ENCODE measurements at places on chromosomes 3 and 15.
A peak's percentile ranks its signal among the peaks of the same experiment; 100 is the strongest.

- DNase-seq: peak; percentile 84
These were observed 65.6 kb downstream of the RHCG start for GRCh38 chr15:89430530-89431341.

DNA sequence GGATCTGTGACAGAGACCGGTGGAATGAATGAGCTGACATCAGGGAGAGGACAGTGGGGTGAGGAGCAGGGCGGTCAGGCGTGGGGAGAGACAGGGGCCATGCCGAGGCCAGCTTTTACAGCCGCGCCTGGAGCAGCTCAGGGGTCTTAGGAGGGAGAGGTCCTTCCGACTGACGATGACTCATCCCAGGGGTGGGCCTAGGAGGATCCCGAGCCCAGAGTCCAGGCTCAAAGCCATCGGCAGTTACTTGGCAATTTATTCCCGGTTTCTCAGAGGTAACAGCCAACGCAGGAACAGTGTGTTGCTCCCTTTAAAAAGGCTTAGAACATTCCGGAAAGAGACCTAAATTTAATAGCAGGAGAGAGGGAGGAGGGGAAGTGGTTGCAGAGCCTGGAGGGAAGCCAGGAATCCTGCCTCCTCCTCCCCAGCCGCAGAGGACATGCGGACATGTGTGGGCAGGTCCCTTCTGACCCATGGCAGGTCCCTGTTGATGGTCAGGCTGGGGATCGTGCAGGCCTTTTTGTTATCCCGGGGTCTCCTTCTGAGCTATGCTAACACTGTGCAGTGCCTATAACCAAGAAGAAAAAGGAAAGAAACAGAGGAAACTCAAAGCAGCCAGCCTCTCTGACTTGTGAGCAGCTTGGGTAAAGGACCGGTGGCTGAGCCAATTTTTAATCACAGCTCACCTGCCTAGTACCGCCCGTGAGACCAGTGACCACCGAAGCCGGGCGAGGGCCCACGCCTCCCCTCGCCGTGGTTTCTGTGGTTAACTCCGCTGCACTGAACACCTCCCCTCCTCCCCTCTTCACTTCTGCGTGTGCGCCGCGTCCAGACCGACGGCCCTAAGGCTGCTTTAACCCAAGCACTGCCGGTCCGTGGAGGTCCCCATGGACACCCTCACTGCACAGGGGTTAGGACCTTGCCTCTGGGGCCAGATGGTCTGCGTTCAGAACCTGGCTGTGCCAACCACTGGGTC lies 392.4 kb upstream of the PROK2 start:
- no peak for DNase-seq

- DNase-seq: no peak
These were observed 402.4 kb upstream of the PDZRN3 start for GRCh38 chr3:74027121-74027520.

DNA sequence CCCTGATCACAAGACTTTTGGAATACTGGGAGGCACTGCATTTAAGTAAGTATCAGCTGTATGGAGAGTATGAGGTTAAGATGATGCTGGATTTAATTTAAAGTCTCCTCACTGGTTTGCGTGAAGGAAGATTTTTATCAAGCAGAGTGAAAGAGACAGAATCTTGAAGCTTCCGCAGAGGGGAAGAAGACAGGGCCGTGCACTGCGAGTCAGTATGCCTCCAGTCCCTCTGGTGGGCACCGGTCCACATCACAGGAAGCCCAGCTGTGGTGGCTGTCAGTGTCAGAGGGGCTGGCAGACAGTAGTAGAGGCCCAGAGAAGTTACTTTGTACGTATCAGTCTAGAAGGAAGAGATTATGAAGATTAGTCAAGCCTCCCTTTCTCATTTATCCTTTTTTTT lies 379.0 kb upstream of the TPRG1 start:
- no peak for DNase-seq

- DNase-seq: peak; percentile 63
These were observed 566 bp downstream of the HMCES start for GRCh38 chr3:129278966-129279906.

GRCh38 chr15:48682942-48683651 lies 37.6 kb upstream of the FBN1 start:
- no peak for DNase-seq

DNA sequence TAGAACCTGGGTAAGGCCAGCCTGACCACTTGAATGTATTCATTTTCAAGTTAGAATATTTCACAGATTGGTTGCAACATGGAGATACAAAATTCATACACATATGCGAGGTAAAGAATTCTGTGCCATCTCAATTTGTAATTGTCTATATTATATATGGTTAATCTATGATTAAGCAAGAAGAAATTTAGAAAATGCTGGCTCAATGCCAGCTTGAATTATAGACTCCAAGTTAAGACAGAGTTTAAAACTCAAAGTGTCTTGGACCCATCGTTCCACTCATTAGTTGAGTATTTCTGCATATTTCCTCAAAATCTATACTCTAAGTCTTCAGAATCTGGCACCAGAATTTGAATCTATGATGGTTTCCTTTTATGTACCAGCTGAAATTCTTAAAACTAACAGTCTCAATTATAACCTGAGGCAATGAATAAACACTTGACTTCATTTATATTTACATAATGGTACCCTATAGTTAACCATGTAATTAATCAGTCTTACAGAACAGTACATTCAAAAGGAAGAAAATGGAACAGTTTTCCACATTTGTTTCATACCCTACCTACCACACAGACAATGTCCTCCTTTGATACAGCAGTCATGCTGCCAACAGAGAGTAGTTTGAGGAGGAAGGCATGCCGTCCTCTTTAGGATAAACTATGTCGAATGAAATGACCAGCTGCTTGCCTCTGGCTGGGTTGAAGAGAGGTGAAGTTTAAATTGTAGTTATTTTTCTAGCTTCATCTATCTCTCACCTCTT lies 95.7 kb downstream of the CD47 start:
- no peak for DNase-seq

GRCh38 chr3:107416138-107416537 lies 38.9 kb downstream of the CCDC54 start:
- no peak for DNase-seq

- DNase-seq: no peak
These were observed 21.7 kb downstream of the DAZL start for GRCh38 chr3:16583551-16583950.

- no peak for DNase-seq
These were observed 59.7 kb downstream of the GRIP2 start for GRCh38 chr3:14480207-14481017.

GRCh38 chr3:14467814-14468620 lies 65.6 kb downstream of the SLC6A6 start:
- DNase-seq: peak; percentile 56

DNA sequence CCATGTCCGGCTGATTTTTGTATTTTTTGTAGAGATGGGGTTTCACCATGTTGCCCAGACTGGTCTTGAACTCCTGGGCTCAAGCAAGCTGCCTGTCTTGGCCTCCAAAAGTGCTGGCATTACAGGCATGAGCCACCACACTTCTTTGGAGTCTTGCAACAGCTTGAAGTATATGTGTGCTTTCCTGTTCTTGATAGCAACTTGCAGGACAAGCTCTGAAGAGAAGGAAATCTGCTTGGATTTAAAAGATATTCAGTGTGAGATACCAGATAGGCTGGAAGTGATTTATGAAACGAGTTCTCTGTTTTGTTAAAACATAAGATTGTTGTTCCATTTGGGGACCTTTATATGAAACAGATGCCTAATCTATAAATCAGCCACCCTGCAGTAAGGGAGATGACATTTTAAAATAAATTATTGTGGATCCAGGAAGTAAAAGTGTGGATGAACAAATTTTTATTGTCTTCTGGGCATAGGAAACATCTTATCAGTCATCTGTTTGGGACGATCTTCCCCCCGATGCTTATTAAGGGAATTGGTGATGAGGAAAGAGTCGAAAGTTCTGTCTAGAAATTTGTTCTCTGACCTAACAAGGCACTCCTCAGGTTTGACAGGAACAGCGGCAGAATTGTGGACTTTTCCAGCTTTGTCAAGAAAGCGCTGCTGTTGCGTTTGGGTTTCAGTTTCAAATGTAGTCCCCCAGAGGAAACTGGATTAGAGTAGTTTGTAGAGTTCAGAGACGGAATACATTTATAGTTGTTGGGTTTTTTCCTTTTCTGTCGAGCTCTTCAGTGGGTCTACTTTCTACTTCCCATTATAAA lies 53.7 kb upstream of the MAGI1 start:
- no peak for DNase-seq

DNA sequence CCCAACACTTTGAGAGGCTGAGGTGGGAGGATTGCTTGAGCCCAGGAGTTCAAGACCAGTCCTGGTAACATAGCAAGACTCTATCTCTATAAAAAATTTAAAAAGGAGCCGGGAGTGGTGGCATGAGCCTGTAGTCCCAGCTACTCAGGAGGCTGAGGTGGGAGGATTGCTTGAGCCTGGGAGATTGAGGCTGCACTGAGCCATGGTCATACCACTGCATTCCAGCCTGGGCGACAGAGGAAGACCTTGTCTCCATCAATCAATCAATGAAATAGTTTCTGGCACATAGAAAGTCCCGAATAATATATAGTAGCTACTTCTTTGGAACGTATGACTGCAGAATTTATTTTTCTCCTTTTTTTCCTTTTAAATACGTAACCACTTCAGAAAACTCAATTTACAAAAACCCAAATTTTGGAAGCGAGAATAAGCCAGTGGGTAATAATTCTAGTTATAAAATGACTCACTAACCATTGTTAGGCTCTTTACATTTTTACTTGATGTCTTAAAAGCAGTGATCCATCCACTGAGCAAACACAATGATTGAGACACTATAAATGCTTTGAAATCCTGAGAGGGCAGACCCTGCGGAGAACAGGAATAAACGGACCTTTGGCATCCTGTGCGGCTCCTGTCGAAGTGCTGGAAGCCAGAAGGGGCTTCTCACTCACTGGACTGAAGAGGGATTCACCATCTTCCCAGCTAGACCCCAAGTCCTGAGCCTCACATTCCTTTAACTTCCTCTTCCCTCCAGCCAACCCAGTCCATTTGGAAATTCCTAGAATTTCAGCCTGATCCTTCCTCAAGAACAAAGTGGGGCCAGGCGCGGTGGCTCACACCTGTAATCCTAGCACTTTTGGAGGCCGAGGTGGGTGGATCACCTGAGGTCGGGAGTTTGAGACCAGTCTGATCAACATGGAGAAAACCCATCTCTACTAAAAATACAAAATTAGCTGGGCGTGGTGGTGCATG lies 68.4 kb upstream of the MFGE8 start:
- DNase-seq: no peak

DNA sequence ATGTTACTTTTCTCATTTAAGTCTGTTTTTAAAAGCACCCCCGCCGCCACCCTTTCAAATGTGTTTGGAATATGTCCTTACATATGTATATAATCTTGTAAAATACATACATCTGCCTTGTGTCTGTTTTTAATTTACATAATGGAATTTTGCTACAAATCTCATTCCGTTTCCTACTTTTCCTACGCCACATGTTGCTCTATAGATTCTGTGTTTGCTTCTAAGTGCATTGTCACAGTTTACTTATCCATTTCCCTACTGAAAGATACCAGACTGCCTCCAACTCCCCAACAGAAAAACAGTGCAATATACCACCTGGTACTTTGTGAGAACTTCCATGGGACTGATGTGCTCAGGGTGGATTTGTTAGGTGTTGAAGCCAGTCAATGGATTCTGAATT lies 70.2 kb downstream of the ABHD5 start:
- DNase-seq: no peak

GRCh38 chr3:52286777-52287110 lies 884 bp upstream of the GLYCTK start:
- no peak for DNase-seq
